ENCODE measurements at places on chromosomes 1 and 21.
A peak's percentile ranks its signal among the peaks of the same experiment; 100 is the strongest.

DNA sequence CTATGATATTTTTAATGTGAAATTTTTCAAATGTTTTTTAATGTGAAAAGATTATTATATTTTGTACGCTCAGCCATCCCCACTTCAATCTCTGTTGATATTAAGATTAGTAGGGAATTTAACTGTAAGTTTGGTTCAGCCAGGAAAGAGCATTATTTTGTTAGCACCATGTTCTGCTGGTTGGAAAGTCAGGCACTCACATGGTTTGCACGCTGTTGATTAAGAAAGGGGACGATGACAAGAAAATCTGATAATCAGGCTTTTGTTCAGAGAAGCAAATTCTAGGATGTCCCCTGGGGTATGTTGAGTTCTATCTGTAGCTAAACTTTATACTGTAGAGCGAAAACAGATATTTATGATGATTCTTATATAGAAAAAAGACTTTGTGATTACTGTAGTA is 115.1 kb downstream of the OSBPL9 start:
- no peak for DNase-seq

GRCh38 chr1:22609291-22609690 is 27.1 kb upstream of the C1QA start:
- DNase-seq, result no peak

DNA sequence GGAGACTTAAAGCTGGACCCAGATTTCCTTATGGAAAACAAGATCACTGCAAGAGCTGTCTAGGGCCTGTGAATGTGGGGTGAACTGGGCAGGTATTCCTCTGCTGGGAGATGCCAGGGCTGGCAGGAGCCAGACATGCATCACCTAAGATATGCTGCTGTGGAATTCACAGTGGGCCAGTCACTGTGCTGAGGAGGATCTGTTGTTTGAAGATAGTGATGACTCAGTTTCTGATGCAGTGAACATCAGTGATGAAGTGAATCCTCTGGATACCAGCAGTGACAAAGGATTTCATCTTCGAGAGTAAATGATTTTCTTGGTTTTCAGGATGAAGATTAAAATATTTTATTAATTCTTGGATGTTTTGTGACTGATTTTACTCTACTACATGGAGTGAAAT is 29.9 kb upstream of the CAMSAP2 start:
- no peak for DNase-seq

GRCh38 chr1:110684491-110684890 is 9.8 kb upstream of the KCNA3 start:
- no peak for DNase-seq

- DNase-seq, result no peak
Observed at GRCh38 chr1:75053207-75053606, 81.0 kb upstream of the LHX8 start.

GRCh38 chr1:59917026-59917784 is 9.4 kb downstream of the CYP2J2 start:
- DNase-seq, result no peak

GRCh38 chr1:94616506-94616905 is 74.9 kb upstream of the F3 start:
- DNase-seq, result no peak

GRCh38 chr21:26782331-26782730 is 62.9 kb downstream of the ADAMTS1 start:
- DNase-seq, result no peak

DNA sequence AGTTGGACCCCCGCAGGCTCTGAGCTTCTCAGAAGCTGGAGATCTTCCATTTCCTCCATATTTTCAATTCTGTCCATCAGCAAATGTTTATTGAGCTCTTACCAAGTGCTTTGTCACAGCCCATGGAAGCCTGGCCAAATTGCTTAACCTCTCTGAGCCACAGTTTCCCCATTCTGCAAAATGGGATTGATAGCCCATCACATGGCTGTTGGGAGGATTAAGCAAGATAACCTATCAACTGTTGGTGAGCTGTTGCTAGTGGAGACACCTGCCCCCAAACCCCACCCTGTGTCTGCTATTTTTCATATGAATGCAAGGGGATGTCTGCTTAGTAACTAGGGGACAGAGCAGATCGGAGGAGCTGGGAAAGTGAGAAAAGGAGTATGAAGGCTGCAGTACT is 38.3 kb downstream of the CD34 start:
- no peak for DNase-seq

GRCh38 chr1:53361541-53361961 is 33.7 kb upstream of the LRP8 start:
- no peak for DNase-seq

DNA sequence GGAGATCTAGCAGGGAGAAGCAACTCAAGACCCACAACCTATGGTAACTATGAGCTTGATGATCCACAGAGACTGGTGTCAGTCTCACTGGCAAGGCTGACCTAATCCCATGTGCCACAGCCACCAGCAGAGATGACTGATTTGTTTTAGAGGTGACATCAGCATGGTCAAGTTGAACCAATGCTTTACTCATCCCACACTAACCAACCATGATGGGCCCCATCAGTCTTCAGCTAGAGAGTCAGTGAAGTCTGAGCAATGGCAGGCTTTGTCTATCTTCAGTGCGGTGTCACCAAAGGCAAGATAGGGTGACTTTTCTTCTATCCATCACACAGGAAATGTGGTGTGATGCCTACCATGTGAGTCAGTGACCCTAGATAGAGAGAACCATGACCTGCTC is 1470.7 kb downstream of the NCAM2 start:
- no peak for DNase-seq

- DNase-seq, result no peak
Observed at GRCh38 chr1:227732586-227733308, 2.4 kb downstream of the JMJD4 start.

DNA sequence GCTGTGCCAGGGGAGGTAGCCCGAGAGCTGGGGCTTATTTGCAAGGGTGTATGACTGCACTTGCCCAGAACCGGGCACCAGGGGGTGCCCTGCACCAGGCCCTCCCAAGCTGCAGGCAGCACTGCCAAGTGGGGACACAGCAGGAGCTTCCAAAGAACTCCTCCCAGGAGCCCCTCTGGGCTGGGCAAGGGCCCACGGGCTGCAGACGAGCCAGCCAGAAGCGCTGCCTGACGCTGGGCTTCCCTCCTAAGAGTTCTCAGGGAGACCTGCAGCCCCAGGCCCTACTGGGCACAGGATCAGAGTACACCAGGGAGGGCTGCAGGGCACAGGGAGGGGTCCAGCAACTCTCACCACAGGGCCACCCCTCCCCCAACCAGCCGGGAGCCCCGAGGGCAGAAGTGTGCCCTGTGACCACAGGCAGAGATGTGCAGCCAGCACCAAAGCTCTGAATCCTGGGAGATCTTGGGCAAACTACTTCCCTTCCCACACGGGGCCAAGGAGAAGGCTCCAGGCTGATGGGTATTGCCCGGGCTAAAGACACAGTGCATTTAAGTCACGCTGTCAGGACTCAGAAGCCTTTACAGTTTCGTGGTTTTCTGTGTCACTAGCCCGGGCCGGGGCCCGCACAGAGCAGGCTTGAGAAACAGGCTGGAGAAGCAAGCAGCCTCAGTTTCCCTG is 63.4 kb downstream of the KCNAB2 start:
- no peak for DNase-seq

GRCh38 chr1:91555821-91556531 is 55.3 kb downstream of the CDC7 start:
- no peak for DNase-seq

DNA sequence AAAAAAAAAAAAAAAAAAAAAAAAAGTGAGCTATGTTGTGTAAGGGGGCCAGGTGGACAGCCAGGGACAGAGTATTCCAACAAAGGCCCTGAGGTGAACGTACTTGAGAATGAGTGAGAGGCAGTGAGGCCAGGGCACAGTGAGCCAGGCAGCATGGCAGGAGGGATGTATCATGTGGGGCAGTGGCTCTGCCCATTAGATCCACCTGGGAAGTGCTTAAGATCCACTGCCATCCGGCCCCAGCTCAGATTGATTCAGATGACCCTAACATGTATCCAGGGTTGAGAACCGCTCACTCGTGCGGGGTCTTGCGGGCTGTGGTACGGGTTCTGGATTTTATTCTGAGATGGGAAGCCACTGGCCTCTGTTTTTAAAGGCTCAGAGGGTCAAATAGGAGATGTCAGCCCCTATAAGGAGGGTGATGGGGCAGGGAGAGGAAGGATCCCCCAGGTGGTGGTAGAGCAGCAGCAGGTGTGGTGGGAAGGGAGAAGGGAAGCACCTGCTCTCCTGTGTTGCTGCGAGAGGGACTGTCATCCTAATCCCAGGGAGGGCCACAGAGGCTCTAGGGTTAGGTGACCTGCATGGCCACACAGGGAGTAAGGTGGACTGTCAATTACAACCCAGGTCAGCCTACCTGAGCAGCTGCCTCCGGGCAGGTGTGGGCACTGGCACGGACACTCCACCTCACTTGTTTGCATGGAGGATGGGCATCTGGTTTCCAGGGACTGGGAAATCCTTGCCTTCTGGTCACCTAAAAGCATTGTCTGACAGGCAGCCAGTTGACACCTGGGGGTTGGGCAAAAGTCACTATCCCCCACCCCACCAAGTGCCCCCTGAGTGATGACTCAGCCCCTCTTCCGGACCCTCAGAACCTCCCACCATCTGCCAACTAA is 31.6 kb downstream of the CDK18 start:
- no peak for DNase-seq

GRCh38 chr1:244998717-244999346 is 134.5 kb upstream of the HNRNPU start:
- no peak for DNase-seq

- DNase-seq, result no peak
Observed at GRCh38 chr1:189496768-189497167, 980.9 kb downstream of the BRINP3 start.

DNA sequence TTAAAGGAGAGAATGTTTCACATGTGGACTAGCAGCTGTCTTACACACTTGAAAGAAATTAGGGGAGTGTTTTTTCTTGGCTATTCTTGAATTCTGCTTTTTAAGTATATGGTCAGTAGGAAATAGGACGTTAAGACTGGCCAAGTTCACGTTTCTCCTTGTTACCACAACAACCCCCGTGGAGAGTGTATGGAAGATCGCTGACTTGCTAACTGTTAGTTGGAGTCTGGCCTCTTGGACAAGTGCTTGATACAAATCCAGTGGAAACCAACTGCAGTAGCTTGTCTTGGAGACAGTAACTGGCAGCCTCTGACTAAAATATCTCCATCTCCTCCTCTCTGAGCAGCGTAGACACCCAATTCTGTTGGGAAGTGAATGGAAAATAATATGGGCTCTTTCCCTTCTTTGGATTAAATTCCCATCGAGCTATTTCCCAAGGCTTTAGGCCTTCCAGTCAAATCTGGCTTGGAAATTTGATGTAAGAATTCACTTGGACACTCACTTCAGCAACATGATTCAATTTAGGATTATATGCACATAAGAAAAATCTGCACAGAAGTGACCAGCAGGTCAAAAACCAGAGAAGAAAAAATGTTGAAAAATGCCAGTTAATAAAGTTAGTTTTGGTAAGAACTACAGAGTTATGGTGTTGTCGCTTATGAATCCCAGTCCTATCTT is 3.6 kb upstream of the NFIA start:
- no peak for DNase-seq

- DNase-seq, result no peak
Observed at GRCh38 chr1:154779551-154780189, 90.4 kb downstream of the KCNN3 start.

- peak; percentile 61 for DNase-seq
Observed at GRCh38 chr1:212606395-212607205, 2.0 kb upstream of the ATF3 start.

DNA sequence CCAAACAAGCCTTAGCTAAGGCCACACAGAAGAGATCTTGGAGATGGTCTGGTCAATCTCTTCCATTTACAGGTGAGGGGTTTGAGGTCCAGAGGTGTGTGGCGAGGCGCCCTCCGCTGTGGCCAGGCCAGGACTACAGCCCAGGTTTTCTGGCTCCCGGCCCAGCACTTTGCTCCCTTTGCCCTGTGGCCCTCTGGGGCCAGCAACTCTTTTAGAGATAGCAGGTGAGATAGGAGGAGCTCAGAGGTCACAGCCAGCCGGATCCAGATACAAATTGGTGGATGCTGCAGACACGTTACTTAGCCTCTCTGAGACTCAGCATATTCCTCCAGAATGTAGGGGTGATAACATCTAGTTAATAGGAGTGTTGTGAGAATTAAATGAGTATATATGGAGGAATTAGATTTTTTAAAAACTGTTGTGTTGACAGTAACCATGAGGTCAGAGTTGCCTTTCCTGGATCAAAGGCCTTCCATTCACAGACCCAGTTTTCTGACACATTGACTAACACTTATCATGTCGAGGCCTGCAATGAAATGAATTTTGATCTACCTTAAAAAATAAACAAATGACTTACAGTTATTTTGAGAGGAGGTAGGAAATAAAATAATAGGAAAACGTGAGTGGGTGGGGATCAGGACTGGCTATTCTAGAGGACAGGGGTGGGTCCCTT is 16.6 kb downstream of the TEX35 start:
- DNase-seq, result no peak

DNA sequence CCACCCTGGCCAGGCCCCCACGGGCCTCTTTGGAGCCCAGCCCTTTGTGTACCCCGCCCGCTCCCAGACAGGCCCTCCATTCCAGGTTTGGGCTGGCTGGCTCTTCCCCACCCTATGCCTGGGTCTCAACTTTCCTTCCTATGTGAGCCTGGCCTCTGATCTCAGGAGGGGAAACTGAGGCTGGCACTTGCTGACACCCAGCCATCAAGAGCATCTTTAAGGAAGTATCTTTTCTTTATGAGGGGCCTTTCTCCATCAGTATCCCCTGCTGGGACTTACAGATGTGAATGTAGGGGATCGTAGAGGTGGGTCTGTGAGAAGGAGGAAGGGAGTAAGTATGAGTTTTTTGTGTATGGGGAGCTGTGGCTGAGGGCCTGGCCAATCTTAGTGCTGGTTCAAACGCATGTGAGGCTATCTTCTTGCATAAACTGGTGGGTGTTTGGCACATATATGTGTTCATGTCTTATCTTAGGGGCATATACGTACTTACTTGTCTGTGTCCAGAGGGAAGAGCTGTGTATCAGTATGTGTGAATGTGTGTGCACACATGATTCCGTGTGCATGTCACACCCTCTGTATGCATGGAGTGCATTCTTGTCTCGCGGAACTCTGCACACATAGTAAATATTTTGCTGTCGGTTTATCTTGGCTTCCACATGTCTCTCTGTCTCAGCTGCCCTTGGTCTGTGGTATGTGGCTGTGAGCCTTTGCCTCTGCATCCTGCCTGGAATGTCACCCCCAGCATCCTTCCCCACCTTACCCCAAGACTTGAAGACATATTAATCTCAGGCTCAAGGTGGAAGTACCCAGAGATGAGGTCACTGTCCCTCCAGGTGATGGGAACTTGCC is 5.4 kb downstream of the NECTIN4 start:
- no peak for DNase-seq

GRCh38 chr1:198798923-198799386 is 160.1 kb downstream of the PTPRC start:
- no peak for DNase-seq

All from left cardiac atrium (tissue), 4 donors.